ENCODE measurements at places on chromosomes 1 and 21.

GRCh38 chr1:3456964-3457909, 2.8 kb downstream of the ARHGEF16 start:
- DNase-seq = no peak

DNA sequence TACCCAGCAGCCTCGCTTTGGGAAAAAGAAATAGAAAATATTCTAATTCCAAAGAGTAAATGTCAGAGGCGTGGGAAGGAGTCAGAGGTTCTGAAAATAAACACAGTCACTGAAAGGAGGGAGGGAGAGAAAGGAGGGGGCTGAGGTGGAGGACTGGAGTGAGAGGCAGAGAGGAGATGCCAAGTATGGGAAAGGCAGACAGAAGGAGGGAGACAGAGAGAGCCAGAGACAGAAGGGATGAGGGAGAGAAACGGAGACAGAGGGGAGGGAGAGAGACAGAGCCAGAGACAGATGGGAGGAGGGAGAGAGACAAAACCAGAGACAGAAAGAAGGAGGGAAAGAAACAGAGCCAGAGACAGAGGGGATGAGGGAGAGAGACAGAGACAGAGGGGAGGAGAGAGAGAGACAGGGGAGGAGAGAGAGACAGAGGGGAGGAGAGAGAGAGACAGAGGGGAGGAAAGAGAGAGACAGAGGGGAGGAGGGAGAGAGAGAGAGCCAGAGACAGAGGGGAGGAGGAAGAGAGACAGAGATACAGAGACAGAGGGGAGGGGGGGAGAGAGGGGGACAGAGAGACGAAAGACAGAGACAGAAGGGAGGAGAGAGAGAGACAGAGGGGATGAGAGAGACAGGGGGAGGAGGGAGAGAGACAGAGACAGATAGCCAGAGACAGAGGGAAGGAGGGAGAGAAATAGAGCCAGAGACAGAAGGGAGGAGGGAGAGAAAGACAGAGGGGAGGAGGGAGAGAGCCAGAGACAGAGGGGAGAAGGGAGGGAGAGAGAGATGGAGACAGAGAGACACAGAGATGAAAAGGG, 525.5 kb downstream of the MATN1 start:
- DNase-seq = no peak

DNA sequence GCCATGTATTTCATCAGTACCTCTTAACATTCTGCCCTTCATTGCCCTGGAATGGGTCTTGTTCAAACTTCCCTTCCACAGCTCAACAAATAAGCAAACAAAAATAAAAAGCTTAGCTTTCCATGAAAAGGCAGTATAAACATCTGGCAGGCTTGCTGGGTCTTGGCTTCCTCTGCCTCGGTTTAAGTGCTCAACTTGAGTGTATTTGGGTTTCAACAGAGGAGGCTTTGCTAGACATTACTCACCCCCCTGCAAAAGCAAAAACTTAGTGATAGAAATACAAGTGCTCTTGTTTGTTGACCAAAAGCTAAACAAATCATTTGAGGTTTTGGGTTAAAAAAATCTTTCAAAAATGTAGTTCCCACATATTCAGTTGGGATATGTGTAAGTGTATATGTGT, 518.5 kb downstream of the PLPP3 start:
- no peak for DNase-seq

DNA sequence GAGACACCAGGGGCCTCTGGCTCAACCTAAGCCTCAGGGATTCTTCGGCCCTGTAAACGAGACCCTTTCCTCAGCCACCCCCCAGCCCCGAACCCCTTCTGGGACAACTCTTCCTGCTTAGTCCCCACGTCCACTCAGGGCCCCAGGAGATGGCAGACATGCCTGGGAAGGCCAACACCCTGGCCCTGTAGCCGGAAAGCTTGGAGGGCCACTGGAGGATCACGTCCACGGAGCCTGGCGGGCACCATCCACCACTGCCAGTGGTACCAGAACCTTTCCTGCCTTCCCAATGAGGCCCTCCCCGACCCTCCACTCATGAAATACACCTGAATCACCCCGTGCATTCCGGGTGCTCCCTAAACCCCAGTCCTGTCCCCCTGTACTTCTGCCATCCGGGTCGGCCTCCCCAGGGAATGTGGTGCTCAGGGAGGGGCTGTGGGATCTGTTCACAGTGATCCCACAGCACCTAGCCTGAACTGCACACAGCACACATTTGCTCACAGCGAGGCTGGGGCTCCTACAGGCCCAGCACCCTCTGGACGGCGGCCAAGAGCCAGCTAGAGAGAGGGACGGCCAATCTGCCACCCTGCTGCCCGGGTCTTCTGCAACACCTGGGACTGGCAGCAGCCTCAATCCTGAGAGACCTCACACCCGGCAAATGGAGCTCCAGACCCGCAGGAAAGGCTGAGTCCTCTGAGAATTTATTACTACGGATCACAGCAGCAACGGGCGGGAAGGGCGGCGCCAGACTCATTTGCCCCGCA, 1.8 kb downstream of the AURKAIP1 start:
- DNase-seq = no peak

DNA sequence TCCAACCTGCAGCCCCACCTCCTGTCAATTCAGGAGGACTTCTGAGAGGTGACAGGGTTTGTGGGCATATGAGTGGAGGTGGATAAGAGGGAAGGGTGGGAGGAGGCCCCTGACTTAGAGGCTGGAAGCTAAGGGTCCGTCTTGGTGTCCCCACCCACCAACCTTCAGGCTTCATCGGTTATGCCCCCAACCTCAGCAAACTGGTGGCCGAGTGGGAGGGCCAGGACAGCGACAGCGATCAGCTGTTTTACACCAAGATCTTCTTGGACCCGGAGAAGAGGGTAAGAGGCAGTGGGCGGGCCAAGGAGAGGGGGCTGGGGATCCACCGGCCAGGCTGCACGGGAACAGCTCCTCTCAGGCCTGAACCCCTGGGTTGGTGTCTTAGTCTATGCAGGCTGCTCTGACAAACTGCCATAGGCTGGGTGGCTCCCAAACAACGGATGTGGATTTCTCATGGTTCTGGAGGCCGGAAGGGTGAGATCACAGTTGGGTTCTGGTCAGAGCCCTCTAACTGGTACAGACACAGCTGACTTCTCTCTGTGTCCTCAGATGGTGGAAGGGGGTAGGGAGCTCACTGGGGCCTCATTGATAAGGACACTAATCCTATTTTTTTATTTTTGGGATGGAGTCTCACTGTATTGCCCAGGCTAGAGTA, 18.1 kb downstream of the PLOD1 start:
- no peak for DNase-seq

- DNase-seq = no peak
Measured at GRCh38 chr1:152919071-152919470, 10.7 kb downstream of the IVL start.

GRCh38 chr21:37525810-37526209, 159.2 kb downstream of the DYRK1A start:
- DNase-seq = no peak

DNA sequence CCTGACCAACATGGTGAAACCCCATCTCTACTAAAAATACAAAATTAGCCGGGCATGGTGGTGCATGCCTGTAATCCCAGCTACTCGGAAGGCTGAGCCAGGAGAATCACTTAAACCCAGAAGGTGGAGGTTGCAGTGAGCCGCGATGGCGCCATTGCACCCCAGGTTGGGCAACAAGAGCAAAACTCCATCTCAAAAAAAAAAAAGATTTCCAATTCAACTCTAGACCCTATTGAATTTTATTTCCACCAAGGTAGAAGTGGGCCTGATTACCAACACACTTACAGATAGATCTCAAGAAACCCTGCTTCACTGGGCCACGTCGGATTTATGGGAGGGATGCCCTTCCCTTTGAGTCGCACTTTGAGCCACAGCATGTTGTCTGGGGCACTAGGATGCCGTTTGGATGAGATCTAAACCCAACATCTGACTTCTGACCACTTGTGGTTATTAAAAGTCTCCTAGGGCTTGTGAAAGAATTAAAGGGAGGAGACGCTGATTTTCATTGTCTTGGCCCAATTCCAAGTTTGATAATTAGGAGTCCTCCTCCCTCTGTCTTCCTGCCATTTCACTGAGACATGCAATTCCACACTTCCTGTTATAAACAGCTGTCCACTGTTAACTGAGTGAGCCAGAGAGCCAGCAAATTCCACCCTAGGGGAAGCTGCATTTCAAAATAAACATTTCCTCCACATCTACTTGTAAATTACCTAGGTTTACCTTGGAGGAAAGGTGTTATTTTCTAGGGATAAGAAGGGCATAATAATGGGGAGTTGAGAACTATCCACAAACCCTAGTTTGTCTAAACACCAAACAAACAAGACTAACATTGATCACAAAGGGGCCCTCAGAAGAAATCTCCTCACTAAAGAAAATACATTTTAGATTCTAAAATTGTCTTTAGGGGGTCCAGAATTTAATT, 5.2 kb upstream of the RERE start:
- no peak for DNase-seq

- DNase-seq = no peak
Measured at GRCh38 chr1:166133857-166134256, 32.9 kb downstream of the FAM78B start.

- no peak for DNase-seq
Measured at GRCh38 chr1:94672934-94673333, 131.4 kb upstream of the F3 start.

DNA sequence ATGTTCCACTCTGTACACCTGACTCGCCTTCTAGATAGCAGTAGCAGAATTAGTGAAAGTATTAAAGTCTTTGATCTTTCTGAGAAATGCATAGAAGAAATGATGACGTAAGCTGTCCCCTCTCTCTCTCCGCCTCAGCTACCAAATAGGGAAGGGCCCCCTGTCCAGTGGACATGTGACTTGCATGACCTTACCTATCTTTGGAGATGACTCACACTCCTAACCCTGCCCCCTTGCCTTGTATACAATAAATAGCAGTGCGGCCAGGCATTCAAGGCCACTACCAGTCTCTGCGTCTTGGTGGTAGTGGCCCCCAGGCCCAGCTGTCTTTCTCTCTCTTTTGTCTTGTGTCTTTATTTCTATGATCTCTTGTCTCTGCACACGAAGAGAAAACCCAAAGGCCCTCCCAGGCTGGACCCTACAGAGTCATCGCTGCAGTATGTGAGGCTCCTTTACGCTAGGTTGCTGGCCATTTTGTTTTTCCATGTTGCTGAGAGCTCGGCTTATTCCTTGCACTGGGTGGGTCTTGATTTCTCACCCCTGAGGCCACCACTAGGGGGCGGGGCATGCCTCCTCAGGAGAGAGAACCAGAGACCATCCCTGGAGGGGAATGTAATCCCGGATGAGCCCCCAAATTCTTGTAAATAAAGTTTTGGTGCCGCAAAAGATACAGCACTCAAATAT, 16.0 kb upstream of the ZBTB8B start:
- DNase-seq = no peak

GRCh38 chr1:27572679-27573426, 31.1 kb downstream of the AHDC1 start:
- no peak for DNase-seq

- no peak for DNase-seq
Measured at GRCh38 chr1:61952675-61953074, 210.4 kb downstream of the PATJ start.

DNA sequence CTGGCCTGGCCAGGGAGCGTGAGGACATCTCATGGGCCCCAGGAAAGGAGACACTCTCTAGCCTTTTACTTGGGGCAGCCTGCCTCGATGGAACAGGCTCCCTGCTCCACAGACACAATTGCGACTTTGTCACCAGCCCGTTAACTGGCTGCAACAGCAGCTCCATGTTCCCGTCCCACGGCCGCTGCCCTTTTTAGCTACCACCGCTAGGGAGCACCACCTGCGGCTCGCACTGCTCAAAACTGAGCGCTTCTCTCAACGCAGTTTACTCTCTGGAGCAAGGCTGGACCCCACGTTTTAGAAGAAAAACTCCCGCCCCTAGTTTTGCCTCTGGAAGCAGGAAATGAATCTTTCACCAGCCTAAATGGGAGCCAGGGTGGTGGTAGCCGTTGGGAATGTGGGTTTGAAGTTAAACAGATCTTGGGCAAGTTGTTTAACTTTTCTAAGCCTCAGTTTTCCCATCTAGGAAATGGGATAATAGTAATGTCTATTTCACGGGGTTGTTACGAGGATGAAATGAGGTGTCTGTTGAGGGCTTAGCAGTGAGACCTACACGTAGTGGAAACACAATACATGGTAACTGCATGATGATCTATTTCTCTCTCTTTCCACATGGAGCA, 3.5 kb upstream of the LRRC38 start:
- no peak for DNase-seq

DNA sequence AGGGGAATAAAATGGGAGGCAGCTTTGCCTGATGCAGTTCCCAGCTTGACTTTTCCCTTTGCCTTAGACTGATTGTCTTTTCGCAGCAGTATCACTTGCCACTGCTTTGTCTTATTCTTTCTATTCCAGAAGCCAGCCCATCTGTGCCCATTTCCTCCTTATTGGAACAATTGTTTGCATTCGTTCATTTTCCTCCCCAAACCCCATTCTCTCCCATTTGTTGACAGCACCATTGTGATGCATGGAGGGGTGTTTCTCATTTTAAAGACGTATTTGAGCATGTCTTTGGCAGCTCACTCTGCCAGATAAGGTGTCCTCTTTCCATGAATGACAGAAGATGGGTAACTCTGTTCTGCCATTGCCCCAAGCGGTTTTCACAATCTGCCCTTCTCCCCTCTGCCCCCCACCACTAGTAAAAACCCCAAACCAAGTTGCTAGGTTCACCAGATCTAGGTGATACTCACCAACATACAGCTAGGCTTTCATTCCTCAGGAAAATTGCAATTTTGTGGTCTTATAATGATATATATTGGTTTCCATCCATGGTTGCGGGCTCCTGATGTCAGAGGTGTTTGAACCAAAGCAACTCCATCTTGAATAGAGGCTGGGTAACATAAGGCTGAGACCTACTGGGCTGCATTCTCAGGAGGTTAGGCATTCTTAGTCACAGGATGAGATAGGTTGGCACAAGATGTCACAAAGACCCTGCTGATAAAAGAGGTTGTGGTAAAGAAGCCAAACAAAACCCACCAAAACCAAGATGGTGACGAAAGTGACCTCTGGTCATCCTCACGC, 30.8 kb downstream of the SERBP1 start:
- no peak for DNase-seq

- no peak for DNase-seq
Measured at GRCh38 chr1:181345146-181345545, 138.2 kb upstream of the CACNA1E start.

- no peak for DNase-seq
Measured at GRCh38 chr1:154987326-154987725, 4.2 kb downstream of the FLAD1 start.

- DNase-seq = no peak
Measured at GRCh38 chr1:25568834-25569596, 25.6 kb downstream of the LDLRAP1 start.

DNA sequence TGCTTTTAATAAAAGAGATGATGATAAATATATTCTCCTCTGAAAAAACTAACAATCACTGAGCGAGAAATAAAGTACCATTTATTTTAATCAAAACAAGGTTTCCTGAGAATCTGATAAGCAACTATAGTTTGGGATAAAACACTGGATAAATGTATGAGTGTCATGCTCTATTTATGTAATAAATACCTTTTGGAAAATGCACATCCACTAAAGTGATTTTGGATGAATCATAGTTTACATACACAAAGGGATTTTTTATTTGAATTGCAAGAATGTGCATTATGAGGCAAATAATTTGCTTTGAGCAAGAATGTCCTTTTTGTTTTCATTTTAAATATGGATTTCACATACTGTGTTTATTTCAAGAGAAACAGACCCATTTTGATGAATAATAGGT, 1483.5 kb downstream of the MRPL39 start:
- DNase-seq = no peak
